Endothelial cell (in vitro differentiated cells): ENCODE measurements at places on chromosomes 16 and 17. TPM values are rescaled to one million over a fixed set of nuclear protein-coding genes. Genes with fewer than 3 reads are reported as not detected.

DNA sequence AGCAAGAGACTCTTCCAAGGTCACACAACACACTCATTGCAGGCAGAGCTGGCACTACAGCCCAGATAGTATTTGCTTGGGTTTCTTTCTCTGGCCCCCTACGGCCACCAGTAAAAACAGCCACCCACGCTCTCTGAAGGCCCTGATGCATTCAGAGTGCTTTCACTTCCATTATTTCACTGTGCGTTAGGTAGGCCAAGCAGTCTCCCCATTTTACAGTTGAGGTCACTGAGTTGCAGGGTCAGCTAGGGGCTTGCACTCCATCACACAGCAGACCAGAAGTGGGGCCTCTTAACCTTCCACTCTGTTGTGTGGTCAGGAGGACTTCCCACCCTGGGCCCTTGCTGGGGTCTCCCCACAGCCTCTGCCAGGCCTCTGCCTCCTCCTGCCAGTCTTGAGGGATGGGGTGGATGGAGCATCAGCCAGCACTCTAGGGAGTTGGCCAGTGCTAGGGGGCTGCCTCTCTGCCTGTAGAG is 2.5 kb downstream of the TBX21 start:
- no peak for DNase-seq

- DNase-seq = peak; percentile 50
These were observed 631 bp downstream of the KREMEN2 start for GRCh38 chr16:2964475-2965336.

- no peak for DNase-seq
These were observed 81.3 kb downstream of the METRNL start for GRCh38 chr17:83160443-83161297.

GRCh38 chr16:55817236-55817912 is 15.5 kb downstream of the CES1 start:
- DNase-seq = no peak

DNA sequence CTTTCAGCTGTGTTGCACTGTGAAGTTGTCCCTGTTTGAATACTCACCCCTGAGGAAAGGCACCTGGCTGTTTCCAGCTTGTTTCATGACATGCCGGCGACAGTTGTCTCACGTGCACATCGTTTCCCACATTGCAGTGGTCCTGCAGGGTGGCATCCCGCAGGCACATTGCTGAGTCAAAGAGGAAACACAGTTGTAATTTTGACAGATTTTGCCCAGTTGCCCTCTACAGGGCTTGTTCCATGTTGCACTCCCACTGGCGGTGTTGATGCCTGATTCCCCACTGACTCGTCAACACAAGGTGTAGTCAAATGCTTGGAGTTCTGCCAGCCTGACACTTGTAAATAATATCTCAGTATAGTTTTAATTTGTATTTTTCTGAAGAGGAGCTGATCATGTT is 23.8 kb downstream of the EPN2 start:
- DNase-seq = no peak

The ACBD4 gene
- total RNA-seq = 9.4 TPM

The SOX8 gene
- 4.3 TPM for total RNA-seq

The DUS2 gene
- 16.4 TPM for total RNA-seq

- DNase-seq = no peak
These were observed 2.6 kb downstream of the ZC3H7A start for GRCh38 chr16:11794447-11794846.

DNA sequence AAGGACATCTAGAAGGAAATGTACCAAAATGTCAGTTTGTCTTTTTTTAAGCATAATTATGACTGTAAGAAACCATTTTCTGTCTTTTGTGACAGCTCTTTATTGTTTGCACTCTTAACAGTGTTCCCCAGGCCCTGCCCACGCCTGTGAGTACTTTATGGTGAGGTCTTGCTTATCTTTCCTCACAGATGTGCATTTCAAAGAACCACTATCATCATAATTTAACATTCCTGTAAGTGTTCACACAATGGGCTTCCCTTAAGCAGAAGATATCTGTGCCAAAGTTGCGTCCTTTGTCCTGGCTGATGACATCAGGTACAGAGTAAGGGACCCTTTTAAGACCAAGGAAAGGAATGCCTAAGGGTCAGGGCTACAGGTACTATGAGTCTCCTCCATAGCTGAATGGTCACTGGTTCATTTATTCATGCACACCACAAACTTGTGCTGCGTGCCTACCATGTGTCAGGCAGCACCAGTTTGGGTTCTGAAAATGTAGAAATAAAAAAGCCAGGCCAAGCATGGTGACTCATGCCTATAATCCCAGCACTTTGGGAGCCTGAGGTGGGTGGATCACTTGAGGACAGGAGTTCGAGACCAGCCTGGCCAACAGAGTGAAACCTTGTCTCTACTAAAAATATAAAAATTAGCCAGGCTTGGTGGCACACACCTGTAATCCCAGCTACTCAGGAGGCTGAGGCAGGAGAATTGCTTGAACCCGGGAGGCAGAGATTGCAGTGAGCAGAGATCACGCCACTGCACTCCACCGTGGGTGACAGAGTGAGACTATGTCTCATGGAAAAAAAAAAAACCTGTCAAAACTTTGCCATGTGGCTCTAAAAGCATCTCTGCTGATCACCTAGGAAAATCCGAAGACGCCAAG is 55.4 kb upstream of the NLK start:
- no peak for DNase-seq

The PRRT2 gene
- total RNA-seq = 15.0 TPM

- DNase-seq = no peak
These were observed 32.1 kb downstream of the MYO15A start for GRCh38 chr17:18140648-18141047.

DNA sequence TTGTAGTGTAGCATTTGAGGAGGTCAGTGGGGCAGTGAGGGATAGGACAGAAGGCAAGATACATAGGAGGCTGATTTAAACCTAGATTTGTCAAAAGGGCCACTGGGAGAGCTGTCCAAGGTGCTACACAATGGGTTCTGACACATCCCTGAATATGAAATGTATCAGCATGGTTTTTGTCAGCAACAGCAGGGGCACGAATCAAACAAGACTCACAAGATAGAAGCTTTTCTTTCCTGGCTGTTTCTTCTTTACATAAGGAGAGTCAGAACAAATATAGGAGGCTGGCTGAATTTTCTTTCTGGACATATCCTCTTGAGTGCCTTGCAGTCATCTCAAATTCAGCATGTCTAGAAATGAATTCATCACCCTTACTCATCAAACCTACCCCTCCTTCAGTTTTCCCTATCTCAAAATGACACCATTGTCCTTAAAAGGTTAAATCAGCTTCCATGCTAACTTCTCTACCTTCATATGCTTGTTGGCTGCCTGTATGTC is 130.5 kb downstream of the NPIPB5 start:
- DNase-seq = peak; percentile 63
